CD4-positive, alpha-beta T cell treated with Interleukin-15 for 1 hour (primary cell): ENCODE measurements at places on chromosomes 5 and 9.

DNA sequence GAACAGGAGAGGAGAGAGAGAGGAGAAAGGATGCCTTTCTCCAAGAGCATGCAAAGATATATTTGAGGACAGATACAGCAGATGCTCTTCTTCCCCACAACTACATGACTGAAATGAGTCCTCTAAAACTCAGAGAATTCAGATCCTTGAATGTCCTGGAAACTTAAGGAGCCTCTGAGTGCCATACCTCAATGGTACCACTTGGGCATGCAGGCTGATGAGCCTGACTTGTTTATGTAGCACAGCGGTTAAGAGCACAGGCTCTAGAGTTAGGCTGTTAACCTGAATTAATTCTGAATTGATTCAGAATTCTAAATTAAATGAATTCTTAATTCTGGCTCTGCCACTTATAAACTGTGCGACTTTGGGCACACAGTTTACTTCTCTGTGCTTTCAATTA is 5.7 kb downstream of the PLPPR1 start:
- DNase-seq: no peak

- no peak for DNase-seq
These were observed 21.7 kb upstream of the NRARP start for GRCh38 chr9:137323531-137324331.

- peak; percentile 24 for DNase-seq
These were observed 544.1 kb downstream of the RAB3C start for GRCh38 chr5:59126708-59127573.

- DNase-seq: no peak
These were observed 92.9 kb upstream of the TNPO1 start for GRCh38 chr5:72723581-72723980.

- DNase-seq: no peak
These were observed 4.5 kb downstream of the NREP start for GRCh38 chr5:111752426-111752965.

DNA sequence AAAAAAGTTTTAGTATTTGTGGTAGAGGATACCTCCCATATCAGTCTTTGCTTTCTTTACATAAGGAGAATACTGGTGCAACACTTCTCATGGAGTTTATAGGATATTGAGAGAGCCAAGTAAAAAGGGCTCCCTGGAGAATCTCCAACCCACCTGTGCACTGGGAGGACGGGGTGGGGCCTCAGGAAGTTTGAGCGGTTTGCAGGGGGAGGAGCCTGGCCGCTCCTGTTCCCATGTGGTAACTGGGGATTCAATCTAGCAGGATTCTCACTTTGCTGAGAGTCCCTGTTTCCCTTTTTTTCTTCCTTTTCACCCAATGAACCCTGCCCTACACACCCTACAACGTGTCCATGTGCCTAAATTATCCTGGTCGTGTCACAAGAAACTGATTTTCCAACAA is 82.8 kb downstream of the APTX start:
- no peak for DNase-seq

- no peak for DNase-seq
These were observed 14.1 kb upstream of the CARD19 start for GRCh38 chr9:93081931-93082330.

DNA sequence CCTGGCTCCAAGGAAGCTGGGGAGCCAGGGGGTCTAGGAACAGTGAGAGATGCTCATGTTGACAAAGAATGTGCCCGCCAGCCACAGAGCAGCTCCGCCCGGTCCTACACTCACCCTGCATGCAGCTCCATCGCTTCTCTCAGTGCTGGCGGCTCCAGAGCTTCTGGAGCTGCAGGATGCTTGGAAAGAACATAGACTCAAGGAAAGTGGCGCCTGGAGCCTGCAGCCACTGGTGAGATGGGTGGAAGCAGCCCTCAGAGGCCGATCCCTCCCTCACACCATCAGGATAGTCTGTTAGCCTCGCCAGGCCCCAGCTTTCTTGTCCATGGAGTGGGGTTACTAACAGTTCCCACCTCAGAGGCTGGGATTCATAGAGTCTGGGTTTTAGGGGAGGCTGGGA is 26.4 kb upstream of the SLC6A19 start:
- DNase-seq: no peak

GRCh38 chr5:80885396-80886000 is 74.7 kb upstream of the RASGRF2 start:
- DNase-seq: no peak

GRCh38 chr9:4581035-4581760 is 80.9 kb upstream of the PLPP6 start:
- DNase-seq: no peak

DNA sequence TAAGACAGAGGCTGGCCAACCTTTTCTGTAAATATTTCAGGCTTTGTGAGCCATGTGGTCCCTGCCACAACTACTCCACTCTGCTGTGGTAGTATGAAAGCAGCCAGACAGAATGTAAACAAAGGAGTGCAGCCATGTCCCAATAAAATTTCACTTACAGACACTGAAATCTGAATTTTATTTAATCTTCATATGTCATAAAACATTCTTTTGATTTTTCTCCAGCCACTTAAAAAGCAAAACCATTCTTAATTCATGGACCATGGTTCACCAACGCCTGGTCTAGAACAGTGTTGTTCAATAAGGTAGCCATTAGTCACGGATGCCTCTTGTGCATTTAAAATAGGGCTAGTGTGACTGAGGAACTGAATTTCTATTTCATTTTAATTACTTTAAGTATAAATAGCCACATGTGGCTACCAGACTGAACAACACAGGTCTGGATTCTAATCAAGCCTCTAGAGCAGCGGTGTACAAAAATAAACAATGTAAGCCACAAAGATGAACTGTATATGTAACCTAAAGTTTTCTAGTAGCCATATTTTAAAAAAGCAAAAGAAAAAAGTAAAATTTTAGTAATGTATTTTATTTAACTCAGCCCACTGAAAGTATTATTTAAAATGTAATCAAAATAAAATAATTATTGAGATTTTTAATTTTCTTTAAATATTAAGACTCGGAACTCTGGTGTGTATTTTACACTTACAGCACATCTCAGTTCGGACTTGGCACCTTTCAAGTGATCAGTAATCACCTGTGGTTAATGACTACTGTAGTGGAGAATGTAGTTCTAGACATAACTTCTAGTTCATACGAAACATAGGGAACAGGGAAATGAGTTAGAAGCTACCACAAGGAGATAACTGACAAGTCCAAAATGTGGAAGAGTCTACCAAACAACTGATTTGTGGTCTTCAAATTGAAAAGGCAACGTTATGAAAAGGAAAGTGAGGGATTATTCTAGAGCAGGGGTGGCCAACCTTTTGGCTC is 14.3 kb downstream of the GEMIN5 start:
- DNase-seq: no peak

DNA sequence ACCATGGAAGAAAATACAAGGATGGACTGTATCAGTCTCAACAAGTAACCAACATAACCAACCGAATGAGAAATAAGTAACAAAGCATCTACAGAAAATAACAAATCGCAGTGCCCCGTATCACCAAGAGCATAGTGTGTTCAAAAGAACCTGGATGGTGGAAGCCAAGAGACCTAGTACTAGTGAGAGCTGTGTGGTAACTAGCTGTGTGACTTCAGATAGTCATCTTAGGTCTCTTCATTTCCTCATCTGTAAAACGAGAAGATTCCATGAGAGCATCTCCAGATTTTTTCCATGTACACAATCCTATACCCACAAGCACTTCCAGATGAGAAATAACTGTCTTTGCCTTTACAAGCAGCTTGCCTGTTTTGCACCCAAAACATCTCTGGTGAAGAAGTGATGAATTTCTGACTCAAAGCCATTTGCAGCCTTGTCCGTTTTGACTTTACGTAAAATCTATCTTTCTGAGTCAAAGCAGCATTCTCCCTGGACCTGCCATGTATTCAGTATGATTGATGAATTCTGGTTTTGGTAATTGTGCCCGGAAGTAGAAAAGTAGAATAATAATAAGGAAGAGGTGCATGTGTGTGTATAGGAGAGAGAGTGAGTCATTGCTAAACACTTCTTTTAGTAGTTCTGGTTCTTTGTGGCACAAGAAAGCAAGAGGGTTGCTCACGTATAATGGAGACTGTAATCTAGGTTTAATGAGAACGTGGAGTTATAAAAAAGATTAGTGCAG is 41.0 kb downstream of the AOPEP start:
- DNase-seq: no peak

GRCh38 chr5:6753851-6754250 is 40.6 kb downstream of the TENT4A start:
- no peak for DNase-seq

DNA sequence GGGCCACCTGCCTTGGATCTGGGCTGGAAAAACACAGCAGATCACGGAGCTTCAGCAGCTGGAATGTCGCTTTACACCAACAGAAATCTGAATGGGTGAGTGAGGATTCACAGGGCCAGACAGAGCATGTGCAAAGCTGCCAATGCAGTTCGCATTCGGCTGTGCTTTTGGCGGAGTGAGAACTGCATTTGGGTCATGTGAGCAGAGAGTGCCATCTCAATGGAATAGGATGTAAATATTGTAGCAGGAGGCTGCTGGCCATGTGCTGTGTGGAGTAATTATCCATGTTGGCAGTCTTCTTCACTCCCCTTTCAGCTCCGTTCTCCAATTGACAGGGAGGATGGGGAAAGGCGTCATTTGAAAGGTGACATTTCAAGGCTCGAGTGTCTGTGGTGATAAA is at the start of gene ANKRD55:
Gene ANKRD55 (minus strand): TSS at position 101 of the 400 bp plus-strand sequence. CDS start 417 bp downstream, outside the sequence.
- DNase-seq: no peak

GRCh38 chr5:40717281-40717680 is 37.6 kb downstream of the PTGER4 start:
- DNase-seq: no peak

DNA sequence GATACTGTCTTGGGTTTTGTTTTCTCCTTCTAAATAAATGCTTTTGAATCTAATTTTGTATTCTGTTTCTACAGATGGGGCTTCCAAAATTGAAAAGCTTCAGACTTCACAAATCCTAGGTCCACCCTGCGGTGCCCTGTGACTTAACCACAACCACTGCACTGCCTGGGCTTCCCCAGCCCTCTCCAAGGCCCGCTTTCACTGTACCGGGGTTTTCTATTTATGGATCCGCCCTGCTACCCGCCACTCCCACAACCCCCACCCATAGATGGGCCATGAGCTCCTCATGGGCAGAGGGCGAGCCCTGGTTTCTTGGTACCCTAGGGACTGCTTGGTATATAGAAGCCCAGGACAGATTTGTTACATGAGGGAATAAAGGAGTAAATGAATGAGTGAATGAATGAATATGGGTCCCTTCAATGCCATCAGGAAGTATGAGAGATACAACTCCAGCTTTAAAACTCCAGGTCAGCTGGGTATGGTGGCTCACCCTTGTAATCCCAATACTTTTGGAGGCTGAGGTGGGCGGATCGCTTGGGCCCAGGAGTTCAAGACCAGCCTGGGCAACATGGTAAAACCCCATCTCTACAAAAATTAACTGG is 39.8 kb upstream of the NEK6 start:
- DNase-seq: peak; percentile 26

DNA sequence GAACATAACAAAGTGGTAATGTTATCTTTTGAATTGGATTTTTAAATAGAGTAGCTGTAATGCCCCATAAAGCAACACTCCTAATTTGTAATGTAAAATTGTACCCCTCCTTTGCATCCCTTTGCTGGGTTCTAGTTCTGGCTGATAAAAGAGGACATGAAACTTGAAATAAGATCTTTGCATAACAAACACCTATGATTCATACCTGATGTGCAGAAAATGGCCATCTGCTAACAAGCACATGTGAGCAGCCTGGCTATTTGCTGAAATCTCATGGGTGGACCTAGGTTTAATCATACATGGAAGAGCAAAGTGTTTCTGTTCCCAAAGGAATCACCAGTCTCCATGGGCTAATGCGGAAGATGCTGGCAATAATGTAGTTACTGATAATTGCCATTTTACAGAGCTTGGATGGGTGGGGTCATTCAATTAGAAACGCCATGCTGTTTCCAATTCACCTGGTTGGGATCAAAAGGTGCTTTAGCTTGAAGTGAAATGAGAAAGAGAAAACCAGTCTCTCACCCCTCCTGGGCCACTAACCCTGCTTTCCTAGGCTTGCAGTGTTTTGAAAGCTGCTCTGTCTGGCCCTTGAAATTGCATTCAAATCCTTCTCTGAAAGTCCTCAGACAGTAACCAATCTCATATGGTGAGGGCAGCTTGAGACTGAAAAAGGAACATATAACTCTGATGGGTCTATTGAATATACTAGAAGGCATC is 585.1 kb downstream of the TLE4 start:
- DNase-seq: no peak

GRCh38 chr5:162096448-162096847 is 28.9 kb downstream of the GABRG2 start:
- DNase-seq: no peak

DNA sequence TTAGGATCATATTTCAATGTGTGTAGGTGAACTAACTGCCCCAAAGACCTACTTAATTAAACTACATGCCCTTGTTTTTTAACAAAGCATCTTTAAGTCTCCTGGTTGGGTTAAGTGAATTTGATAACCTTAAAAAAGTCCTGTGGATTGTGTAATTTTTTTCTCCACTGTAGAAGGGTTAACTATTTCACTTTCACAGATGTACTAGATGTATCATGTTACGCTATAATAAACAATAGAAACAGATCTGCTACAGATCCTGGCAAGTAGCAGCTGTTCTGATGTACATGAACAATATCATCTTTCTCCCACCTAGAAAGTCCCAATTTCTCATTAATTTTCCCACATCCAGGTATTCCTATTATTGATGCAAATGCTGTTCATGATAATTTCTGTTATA is 18.9 kb downstream of the KIF24 start:
- DNase-seq: no peak

DNA sequence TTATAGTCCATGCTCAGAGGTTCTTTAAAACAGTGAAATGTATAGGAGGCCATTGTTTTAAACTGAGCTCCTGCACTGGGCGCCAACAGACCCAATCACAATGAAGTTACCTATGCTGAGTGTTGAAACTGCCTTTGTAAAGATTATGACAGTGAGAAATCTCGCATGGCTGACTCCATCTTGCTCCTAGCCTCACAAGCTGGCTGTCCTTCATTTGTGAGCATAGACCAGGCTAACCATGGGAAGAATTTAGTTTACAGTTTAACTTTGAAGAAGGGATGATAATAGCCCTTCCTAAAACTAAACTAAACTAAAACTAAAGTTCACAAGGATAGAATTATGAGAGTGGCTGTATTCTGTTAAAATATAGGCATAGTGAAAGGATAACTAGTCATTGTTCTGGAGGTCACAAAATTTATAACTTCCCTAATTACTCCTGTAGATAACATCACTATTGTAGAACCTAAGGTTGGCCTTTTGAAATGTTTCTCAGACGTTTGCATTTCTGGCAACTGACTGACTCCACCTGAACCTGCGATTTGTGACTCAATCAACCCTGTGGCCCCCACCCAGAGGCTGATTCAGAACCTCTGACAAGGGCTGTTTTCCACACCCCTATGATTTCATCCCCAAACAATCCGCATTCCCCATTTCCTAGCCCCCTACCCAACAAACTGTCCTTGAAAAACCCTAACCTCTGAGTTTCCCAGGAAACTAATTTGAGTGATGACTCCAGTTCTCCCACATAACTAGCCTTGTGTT is 59.1 kb downstream of the HMHB1 start:
- DNase-seq: no peak

GRCh38 chr9:70427161-70427945 is 12.9 kb upstream of the KLF9 start:
- no peak for DNase-seq
